ENCODE measurements at places on chromosomes 2 and 18. TPM values are rescaled to one million over a fixed set of nuclear protein-coding genes. Genes with fewer than 3 reads are reported as not detected.

The ACOXL gene
- not detected for total RNA-seq

The FOXD4L1 gene
- total RNA-seq: 0.19 TPM

The ELAC1 gene
- 5.8 TPM for total RNA-seq

The TNFAIP6 gene
- 9.5 TPM for total RNA-seq

DNA sequence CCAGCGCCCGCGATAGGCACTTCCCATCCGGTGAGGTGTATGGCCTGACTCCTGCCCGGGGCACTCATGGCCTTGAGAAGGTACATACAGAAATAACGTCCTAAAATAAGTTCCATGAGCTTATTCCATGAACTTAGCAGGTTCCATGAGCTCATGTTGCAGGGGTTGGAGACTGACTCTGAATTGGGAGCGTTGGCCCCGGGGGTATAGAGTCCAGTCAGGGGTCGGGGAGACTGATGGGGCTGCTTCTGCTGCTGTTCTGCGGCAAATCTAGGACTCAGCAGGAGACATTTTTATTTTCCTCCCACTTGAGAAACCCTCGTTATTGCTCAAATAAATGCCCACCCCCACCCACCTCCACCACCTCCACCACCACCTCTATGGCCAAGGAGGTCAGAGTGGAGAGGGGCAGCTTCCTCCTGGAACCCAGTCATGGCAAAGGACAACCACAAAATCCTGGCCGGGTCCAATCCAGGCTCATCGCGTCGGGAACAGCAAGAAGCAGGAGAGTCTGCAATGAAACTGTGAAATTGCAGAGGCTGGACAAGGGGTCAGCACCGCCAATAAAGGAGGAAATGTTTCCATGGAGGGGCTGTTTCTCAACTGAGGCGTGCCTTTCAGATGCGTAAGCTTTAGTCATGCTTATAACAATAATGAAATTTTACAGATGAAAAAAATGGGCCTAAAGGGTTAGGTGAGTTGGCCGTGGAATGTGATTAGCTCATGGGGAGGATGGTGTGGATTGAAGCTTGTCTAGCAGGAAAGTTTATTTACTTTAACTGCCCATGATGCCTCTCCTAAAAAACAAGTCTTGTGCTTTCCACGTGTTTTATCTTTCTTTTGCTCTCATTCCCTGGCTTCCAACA lies 136.6 kb upstream of the ALKAL2 start:
- no peak for DNase-seq

GRCh38 chr18:55245211-55245614 lies 286.0 kb upstream of the CCDC68 start:
- DNase-seq: no peak

GRCh38 chr2:211174631-211175030 lies 618.2 kb downstream of the CPS1 start:
- no peak for DNase-seq

- DNase-seq: no peak
These were observed 1318.5 kb upstream of the CELF4 start for GRCh38 chr18:38884050-38884449.

DNA sequence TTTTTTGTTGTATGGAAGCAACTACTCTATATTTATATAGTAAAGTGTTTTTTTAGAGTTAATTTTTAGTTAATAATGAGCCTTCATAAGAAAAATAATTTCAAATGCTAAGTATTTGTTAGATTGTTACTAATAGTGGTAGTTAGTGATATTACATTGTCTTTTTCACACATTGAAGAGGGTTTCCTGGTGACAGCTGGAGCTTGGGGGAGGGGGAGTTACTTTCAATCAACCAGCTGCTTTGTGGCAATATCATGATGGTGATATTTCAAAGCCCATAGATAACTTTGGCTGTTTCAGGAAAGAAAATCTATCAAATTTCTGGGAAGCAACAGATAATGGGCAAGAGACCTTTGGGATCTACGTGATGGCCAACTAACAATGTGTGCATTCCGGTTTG lies 4.1 kb downstream of the RHBDD1 start:
- no peak for DNase-seq

DNA sequence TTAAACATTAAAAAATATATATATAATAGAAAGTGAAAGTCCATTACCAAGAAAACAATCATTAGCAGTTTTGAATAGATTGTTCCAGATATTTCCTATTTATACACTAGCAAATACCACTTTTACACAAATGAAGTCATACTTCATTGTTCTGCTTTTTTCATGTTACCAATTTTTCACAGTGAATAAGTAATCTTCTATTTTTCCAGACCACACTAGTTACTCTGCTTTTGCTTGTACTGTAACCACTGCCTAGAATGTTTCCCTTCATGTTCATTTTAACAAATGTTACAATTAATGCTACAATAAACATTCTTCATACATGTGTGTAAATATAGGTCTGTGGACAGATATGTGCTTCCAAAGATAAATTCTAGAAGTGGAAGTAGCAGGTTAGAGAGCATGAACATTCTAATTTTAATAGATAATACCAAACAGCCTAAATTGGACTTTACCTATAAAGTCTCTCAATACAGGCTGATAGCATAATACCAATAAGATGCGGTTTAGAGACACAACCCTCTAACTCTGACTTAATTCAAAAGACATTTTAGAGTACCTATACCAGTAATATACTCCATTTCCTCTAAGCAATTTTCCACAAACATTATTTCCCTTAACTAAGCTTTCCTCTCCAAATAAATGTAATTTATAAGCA lies 17.0 kb downstream of the ITSN2 start:
- DNase-seq: no peak

DNA sequence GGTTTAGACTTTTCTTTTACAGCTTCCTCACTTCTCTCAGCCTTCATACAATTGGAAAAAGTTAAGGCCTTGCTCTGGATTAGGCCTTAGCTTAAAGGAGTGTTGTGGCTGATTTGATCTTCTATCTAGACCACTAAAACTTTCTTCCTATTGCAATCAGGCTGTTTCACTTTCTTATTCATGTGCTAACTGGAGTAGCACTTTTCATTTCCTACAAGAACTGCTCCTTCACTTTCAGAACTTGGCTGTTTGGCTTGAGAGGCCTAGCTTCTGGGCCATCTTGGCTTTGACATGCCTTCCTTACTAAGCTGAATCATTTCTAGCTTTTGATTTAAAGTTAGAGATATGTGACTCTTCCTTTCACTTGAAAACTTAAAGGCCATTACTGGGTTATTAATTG lies 114.3 kb downstream of the ARHGEF4 start:
- no peak for DNase-seq

DNA sequence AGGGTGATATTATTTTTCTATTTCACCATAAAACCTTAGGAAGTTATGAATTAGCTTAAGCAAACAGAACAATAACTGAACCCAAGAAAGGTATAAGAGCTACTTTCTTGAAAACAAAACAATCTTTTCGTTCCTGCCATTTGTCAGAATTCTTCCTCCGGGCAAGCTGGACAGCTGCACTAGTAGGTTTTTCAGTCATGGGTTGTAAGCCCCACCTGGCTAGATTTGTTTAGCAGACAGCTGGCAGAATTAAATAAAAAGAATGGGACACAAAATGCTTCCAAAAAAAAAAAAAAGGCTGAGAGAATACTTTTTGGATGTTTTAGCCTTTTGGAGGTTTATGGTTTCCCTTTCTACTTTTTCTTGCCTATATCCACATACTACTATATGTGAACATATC lies 694.1 kb downstream of the ARHGAP15 start:
- no peak for DNase-seq

DNA sequence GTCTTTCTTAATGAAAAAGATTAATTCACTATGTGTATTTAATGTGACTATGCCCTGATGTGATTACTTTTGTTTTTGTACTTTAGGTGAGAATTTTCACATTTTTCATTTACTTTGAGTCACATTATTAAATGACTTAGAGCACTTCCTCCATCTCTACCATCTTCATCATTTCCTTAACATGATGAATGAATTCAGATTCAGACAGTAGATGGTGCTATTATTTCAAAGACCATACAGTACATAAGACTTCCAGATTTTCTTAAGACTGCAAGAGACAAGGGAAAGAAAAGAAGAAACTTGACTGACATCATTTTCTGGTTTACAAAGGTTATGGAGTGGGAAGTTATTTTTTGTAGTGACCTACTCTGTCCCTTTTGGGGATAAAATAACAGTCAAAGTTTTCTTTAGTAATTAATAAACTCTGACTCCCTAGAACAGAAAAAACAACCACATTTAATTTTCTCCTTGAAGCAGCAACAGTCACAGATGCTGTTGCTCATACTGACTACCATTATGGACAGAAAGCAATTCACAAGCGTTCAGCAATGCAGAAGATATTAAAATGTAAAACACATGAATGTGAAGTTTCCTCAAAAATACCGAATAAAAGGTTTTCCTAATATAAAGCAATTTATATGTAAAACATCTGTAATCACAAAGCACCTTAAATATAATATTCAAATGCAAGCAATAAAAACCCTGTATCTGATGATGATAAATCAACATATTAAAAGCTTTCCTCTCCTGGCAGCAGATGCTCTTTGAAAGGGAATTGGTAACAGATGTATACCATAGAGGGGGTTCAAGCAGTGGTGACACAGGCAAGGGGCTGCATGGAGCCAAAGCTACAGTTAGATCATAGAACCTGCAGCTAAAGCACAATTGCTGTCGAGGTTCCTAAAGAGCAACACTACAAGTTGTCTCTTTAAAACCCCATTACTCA lies 1010.9 kb upstream of the NXPH2 start:
- DNase-seq: no peak

- no peak for DNase-seq
These were observed 364.6 kb downstream of the OSR1 start for GRCh38 chr2:18993756-18994338.

Measured in omental fat pad (tissue), 4 donors.